ENCODE measurements at places on chromosomes 2 and 18.

DNA sequence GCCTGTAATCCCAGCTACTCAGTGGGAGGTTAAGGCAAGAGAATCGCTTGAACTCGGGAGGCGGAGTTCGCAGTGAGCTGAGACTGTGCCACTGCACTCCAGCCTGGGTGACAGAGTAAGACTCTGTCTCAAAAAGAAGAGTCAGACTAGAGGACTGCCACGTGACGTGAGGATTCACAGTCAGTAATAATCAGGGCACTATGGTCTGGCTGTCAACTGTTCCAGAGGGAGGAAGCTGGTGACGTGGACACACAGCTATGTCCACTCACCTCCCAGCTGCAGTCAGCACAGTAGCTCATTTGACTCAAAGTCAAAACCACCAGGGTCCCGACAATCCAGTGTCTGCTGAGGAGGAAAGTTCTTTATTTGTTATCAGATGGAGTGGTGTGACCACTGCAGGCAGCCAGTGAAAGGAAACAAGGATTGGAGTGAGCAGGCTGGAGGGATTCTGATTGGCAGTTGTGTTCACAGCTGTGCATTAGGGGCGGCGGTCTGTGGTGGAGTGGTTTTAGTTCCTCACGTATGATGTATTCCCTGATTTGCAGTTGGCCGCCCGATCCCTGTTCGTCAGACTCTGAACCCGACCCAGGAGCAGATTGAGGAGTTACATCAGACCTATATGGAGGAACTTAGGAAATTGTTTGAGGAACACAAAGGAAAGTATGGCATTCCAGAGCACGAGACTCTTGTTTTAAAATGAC, 37.9 kb downstream of the MOGAT1 start:
- DNase-seq, result peak; percentile 95

GRCh38 chr2:173119069-173119807, 43.6 kb downstream of the MAP3K20 start:
- DNase-seq, result no peak

GRCh38 chr18:24177499-24178133, 38.8 kb downstream of the CABYR start:
- DNase-seq, result no peak

- DNase-seq, result no peak
Observed at GRCh38 chr2:235463893-235464292, 29.9 kb upstream of the AGAP1 start.

DNA sequence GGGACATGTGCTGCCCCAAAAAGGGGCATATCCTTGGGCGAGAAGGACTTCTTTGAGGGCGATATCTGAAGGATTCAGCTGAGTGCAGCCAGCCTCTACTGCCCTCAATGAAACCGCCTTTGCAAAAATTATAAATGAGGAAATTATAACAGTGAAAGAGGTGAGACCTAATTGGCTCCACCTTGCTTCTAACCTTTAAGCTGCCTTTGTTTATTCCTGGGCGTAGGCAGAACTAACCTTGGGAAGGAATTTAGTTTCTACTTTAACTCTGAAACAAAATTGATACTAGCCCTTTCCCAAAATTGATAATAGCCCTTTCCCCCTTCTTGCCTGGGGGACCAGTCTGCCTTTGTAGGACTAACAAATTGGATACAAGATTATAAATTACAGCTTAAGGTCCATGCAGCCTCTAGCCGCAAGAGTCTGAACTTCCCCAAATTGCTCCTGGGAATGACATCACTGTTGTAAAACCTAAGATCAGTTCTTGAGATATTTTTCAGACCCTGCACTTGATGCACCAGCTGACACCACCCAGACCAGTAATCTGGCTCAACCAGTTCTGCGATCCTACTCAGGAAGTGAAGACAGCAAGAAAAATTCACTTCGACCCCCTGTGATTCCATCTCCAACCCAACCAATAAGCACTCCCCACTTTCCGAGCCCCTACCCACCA, 36.0 kb upstream of the ASAP2 start:
- peak; percentile 77 for DNase-seq

- no peak for DNase-seq
Observed at GRCh38 chr2:172623249-172623965, 67.5 kb downstream of the PDK1 start.

DNA sequence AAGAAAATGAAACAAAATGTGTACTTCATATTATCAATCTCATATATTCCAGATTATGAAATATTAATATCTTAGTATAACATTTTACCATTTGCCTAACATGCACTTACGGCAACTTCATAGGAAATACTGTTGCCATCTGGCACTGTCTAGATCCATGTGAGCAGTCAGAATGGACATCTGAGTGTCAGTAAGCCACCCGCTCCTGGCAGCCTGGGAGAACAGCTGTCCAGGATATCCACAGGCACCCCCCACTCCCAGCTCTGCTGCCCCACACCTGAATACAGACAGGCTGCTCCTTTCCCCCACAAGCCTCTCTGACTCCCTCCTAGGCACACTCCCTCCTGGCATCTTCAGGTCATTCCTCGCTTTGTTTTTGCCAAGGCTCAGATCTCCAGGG, 127.0 kb downstream of the GAREM1 start:
- DNase-seq, result no peak

DNA sequence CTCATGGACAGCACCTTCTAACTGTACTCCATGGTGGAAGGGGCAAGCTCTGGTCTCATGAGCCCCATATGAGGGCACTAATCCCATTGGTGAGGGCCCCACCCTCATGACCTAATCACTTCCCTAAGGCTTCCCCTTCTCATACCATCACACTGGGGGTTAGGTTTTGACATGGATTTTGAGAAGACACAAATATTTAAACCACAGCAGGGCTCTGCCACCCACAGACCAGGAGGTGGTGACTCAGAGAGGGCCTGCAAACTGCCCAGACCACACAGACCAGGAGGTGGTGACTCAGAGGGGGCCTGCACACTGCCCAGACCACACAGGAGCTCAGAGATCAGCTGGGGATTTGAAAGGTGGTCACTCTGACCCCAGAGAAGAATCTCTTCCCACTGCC, 222.0 kb downstream of the KLHL29 start:
- peak; percentile 79 for DNase-seq

DNA sequence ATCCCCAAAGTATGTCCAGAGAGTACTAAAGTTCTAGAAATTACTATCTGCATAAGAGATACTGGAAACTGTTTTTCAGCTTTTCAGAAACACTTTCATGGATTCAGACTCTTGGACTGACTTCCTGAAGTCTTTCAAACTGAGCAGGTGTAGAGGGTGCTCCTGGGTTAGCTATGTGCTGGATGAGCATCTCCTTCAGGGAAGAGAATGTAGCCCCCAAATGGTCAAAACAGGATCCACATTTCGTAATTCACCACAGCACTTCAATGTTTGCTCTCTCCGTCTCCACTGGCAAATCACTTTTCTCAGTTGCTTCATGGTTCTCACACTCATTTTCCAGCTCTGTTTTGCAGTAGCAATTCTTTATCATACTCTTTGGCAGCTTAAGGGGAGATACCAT, 23.2 kb upstream of the SATB2 start:
- DNase-seq, result no peak

DNA sequence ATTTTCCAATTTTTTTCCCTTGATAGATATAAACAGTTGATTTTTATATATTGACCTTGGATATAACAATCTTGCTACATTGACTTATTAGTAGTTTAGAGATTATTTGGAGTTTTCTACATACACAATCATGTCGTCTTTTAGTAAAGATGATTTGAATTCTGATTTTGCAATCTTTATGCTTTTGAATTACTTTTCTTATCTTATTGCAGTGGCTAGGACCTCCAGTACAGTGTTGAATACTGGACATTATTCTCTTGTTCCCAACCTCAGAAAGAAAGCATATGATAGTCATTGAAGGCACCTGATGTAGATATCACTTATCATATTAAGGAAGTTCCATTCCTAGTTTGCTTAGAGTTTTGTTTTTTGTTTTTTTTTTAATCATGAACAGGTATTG, 90.2 kb downstream of the RAB3GAP1 start:
- no peak for DNase-seq

DNA sequence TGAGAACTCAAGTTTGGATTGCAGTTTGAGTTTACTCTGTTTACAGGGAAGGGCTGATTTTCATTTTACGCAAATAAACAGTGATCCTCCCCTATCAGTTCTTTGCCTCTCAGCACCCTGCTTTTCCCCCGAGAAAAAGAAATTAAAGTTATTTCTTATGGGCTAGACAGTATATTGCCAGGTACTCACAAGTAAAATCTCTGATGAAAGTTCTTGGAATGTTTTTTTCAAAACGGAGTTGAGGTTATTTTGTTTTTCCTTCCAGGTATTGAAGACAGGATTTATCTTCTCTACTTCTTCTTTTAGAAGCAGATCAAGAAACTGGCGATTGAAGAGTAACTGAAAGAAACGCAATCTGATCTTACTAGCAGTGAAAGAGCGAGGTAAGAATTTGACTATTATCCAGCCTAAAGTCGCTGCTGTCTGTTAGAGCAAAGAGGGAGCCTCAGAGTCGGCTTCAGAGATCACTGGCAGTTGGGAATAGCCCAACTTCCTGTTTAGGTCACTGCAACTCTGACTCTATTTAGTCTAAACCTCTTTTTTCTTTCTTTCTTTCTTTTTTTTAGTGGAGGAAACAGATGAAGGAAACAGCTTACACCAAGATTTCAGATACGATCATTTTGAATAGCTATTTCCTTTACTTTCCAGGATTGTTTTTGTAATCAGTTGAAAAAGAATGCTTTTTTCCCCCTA, at the start of gene TFPI:
Gene TFPI, minus strand, starts transcription at position 425 of the 693 bp plus-strand sequence. CDS start 50,667 bp downstream, outside the sequence.
- peak; percentile 12 for DNase-seq

DNA sequence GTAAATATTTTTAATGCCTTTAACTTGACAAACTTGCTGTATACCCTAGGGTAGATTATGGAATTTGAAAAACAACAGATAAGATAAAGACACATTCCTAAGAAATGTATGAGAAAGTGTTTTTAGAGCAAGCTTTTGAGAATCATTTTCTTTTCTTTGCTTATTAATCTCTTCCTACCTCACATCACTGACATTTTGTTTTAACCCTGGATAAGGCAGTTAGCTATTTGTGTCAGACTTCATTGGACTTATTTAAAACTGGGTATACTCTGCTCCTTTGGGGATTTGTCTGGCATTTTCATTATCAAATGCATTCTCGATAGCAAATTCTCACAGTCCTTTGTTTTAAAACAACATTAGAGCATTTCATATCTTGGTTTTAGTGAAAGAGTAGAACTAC, 17.2 kb downstream of the EML4 start:
- DNase-seq, result no peak

- DNase-seq, result peak; percentile 15
Observed at GRCh38 chr2:144230448-144231085, 289.4 kb downstream of the ZEB2 start.

DNA sequence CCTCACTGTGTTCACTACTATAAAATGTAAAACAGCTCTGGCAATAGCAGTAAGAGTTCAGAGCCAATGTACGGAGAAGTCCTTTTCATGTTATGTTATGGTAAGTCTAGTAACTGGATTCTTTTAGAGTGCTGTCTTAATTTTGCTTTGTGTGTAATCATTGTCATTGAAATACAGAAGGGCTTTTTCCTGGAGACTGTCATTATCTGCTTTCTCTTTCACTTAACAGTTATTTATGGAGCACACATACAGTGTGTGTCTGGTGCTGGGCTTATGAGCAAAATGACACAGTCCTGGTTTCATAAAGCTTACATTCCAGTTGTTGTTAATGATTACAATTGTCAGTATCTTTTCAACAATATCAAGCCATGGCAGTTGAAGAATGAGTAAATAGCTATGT, 95.5 kb downstream of the CCDC102B start:
- no peak for DNase-seq

- DNase-seq, result peak; percentile 44
Observed at GRCh38 chr2:140734992-140735391, 1395.8 kb downstream of the LRP1B start.

- no peak for DNase-seq
Observed at GRCh38 chr2:223538920-223539440, 63.2 kb downstream of the SCG2 start.

GRCh38 chr2:110770404-110770958, 38.1 kb downstream of the ACOXL start:
- DNase-seq, result peak; percentile 56

GRCh38 chr2:218002845-218003180, at the start of gene TNS1:
TSS of gene TNS1 (minus strand) at chr2:218002995. CDS start at chr2:218002872, 123 bp downstream.
- DNase-seq, result no peak

GRCh38 chr18:35024196-35024595, 17.0 kb upstream of the MAPRE2 start:
- DNase-seq, result no peak

DNA sequence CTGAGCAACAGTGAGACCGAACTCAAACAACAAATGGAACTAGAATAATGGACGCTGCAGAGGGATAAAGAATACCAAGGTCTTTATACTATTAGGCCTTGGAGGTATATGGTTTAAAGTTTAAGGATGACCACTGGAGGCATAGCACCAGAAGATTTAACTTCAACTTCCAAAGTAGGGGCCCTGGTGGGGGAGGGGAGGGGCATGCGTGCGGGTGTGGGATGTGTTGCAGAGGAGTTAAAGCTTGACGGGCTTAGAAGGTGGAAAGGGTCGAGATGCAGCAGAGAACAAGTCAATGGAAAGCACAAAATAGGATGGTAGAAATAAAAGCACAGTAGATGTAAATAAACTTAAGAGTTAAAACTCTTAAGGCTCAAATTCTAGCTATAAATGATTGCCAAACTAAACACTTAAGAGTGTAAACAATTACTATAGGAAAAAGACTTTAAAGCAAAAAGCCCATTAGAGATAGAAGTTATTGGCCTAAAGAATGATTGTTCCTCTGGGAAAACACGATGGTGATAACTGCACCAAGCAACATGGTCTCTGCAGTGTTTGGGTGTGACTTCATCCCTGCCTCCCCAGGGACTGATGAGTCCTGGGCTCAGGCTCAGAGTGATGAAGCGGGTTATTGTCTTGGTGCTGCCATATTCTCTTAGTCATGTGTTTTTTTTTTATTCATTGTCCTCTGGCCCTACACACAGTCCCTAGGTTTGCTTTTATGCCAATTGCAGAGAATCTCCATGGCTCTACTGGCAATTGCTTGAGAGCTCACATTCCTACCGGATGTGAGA, 13.0 kb downstream of the RRM2 start:
- DNase-seq, result peak; percentile 28

- no peak for DNase-seq
Observed at GRCh38 chr18:44915661-44916060, 235.0 kb downstream of the SETBP1 start.

GRCh38 chr2:117058366-117058765, 756.1 kb upstream of the DDX18 start:
- peak; percentile 97 for DNase-seq

- no peak for DNase-seq
Observed at GRCh38 chr2:37782721-37783371, 111.4 kb upstream of the CDC42EP3 start.

All from MV-4-11 (cell line).